Anterior cingulate cortex (tissue), 58 donors: ENCODE measurements at places on chromosomes 2 and 18.

DNA sequence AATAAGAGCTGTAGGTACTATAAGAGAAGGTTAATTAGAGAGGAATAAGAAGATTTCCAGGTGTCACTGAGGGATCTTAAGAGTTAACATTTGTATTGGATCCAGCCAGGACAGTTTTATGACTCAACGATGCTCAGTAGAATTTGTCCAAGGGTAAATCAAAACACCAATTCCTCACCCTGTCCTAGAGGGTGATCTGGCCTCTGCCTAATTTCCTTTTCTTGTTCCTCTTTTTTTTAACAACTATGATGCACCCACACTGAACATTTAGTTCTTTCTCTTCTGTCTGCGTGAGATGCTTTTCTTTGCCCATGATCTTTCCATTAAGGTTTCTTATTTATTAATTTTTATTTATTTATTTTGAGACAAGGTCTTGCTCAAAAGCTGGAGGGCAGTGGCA is 92.0 kb downstream of the PMS1 start:
- DNase-seq, result no peak

DNA sequence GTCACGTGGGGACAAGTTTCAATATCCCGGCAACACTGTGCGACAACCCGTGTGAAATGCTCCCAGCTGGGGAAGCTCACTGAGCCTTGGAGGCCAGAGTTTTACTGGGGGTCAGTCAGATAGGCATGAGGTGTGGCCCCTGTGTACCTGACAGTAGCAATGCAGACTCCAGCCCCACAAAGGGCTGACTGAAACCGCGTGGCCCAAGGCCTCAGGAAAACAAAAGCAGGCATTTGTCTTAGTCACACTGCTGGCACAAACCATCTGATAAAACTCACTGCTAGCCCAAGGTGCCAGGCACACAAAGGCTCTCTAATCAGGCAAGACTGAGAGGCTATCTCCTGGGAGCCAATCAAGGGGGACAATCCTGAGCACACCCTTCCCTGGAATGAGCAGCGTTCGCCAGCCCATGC is 786.6 kb upstream of the RAB6C start:
- DNase-seq, result no peak

GRCh38 chr2:55302241-55302640 is 33.2 kb upstream of the MTIF2 start:
- no peak for DNase-seq

GRCh38 chr2:151729837-151730236 is 4.4 kb downstream of the NEB start:
- DNase-seq, result no peak

- no peak for DNase-seq
These were observed 1.1 kb downstream of the PRKRA start for GRCh38 chr2:178449700-178450523.

GRCh38 chr2:240179186-240179815 is 38.8 kb upstream of the OTOS start:
- DNase-seq, result no peak

GRCh38 chr2:198465970-198466369 is 661.6 kb downstream of the PLCL1 start:
- no peak for DNase-seq

DNA sequence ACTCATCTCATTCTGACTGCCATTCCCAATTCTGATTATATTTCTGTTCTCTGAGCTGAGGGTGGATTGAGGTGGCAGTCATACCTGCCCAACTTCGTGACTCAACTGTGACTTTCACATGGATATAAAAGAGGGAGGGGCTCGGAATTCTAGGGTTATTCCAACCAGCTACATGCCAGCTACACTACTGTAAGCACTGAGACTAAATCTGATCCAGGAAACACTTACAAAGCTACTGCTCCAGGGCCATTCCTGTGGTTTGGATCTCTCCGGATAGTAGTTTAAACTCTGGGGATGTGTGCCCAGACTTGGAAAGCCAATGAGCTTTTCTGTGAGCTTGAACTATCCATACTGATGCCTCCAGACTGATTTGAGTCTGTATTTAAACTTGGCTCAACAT is 7.9 kb downstream of the MAP2 start:
- no peak for DNase-seq
